Renal pelvis (tissue), 12 donors: ENCODE measurements at places on chromosomes 5 and 9.

DNA sequence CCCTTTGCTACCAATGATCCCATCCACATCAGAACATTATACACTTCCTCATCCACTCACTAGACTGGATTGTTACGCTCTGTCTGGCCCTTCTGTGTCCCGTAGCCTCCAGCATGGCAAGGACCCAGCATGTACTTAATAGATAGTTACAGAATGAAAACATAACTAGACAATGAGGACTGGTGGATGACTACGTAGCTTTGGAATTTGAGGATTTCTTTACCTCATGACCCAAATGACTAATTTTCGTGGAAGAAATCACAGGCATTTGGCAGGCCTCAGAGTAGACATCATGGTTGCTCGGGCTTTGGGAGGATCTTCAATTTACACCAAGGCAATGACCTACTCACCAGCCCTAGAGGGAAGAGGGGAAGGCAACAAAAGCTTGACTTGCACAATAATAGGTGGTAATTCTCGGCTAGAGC, 299.8 kb downstream of the TLE1 start:
- no peak for DNase-seq

DNA sequence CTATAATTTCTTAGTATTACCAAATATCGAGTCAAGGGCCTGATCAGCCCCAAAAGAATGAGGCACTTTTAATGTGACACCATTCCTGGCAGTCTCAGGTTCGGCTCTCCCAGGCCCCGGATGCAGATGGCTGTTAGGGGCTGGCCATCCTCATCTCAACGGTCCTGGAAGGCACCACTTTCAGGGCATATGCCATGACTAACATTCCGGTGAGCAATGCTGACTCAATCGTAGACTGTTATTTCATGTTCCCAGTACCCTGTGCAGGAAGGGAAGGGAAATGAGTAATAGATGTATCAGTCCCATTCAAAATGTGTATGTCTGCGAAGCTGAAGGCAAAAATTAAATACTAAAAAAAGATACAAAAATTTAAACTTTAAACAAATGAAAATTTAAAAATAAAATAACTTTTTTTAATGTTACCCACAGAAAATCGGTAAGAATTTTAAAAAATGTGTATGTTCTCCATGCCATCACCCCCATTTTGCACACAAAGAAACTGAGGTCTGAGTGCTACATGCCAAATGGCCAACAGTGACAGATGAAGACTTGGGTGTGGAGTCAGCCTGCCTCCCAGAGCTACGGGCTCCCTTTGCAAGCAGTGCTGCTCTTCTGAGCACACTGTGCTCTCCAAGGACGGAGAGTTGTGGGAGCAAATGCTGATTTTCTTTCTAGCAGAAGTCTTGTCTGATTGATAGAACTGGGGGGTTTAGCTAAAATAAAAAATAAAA, 79.0 kb downstream of the GLDC start:
- no peak for DNase-seq

- peak; percentile 47 for DNase-seq
Measured at GRCh38 chr5:52822437-52822836, 34.7 kb downstream of the ITGA1 start.

DNA sequence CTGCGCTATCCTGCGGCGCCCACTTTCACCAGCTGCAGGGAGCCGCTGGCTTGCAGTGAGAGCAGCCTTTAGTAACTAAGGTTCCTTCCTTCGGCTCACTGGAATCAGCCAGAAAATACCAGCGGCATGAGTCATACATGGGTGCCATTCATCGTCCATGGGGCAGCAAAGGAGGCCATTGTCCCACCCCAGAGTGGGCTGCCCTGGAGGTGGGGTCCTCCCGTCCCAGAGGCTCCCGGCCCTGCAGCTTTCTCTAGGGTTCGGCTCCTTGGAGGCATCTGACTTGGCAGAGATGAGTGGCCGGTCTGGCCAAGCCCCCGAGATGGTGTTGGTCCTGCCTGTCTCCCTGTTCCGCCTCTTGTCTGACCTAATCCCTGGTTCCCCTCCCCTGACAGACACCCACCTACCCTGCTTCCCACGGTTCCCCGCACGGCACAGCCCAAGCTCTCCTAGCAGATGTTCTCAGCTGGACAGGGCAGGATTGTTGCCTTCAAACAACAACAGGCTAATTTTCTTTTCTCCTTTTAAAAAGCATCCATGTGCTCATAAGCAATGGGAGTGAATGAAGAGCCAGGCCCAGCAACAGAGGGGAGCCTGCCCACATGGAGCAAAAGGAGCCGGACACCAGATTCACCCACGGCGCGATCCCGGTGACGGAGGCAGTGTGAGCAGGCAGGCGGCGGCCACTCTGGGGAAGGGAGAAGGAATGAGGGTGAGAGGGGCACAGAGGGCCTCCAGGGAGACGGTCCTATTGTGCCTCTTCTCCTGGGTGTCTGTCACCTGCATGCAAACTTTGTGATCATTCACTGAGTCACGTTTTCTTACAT, 97.0 kb upstream of the COL5A1 start:
- DNase-seq: no peak

- no peak for DNase-seq
Measured at GRCh38 chr5:81815321-81815720, 64.4 kb upstream of the SSBP2 start.

DNA sequence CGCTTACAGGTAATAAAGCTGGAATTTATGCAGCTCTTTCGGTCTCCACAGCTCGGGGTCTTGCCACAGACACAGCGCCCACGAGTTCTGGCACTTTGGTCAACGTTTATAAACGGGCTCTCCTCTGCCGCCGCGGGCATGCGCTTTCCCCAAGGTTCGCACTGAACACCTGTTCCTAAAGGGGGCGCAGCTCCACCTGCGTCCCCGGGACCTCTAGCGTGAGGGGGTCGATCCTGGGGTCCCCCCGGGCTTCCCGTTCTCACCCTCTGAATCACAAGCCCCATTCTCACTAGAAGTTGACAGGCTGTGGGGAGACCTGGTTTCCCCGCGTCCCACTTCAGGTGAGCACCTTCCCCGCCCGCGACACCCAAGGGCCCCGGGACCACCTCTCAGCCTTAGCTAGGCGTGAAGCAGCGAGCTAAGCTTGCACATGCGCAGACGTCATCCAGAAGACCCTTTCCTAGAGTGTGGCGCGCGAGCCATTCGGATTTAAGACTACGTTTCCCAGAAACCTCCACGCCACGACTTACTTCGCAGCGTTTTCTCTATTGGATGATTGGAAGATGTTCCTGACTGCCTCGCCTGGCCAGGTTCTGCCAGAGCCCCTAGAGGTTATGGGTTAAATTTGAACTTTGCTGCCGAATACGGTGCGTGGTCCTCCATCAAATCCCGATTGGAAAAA, 21.3 kb upstream of the ZNF782 start:
- peak; percentile 88 for DNase-seq

GRCh38 chr5:63456279-63456678, 506.0 kb downstream of the HTR1A start:
- DNase-seq: no peak

DNA sequence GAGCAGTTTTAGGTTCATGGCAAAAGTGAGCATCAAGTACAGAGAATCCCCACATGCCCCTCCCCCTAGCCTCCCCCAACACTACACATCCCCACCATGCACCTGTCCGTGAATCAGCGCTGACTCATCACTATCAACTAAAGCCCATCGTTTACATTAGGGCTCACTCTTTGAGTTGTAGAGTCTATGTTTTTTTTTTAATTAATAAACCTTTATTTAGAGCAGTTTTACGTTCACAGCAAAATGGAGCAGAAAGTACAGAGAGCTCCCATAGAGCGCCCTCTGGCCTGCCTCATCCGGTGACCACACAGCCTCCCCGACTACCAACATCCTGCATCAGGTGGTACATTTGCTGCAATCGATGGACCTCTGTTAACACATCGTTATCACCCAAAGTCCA, 47.9 kb upstream of the UNC5A start:
- no peak for DNase-seq

DNA sequence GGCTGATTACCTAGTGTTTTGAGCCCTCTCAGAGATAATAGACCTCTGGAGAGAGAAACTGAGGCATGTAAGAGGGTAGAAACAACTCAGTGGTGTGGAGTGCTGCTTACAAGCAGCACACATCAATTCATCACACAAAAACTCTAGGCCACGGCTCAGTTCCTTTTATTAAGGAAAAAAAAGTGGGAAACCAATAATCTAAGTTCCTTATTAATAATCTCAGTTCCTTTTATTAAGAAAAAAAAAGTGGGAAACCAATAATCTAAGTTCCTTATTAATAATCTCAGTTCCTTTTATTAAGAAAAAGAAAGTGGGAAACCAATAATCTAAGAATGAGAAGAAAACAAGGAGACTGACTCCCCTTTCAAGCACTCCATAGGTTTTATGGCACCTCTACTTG, 28.0 kb downstream of the TXNDC8 start:
- DNase-seq: no peak
